ENCODE measurements at places on chromosomes 2 and 18.

DNA sequence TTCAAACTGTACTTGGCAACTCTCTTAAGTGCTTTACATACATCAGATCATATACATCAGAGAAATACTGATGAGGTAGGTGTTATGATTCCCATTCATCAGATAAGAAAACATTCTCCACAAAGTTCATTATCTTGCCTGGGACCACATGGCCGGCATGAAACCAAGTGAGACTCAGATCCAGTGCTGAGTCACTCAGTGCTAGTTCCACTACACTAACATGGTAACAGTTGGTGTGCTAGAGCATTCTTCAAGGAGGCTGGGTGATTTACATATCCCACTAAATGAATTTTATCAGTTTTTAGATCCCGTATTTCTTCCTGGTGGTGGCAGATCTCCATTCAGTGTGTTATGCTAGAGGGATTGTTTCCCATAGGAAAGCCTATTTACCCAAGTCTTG lies 772.0 kb downstream of the CNTNAP5 start:
- peak; percentile 8 for DNase-seq

DNA sequence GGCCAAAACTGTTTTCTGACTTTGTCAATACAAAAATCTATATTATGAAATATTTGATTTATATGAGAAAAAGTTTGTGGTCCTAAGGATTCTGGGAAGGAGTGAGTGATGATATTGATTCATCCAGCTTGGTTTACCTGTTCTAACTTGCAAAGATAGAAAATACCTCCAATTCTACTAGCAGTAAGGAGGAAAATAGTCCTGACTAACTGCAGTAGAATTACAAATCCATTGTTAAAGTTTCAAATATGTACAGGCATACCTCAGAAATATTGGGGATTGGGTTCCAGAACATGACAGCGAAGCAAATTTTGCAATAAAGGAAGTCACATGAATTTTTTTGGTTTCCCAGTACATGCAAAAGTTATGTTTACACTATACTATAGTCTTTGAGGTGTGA lies 158.8 kb upstream of the CYRIA start:
- no peak for DNase-seq

DNA sequence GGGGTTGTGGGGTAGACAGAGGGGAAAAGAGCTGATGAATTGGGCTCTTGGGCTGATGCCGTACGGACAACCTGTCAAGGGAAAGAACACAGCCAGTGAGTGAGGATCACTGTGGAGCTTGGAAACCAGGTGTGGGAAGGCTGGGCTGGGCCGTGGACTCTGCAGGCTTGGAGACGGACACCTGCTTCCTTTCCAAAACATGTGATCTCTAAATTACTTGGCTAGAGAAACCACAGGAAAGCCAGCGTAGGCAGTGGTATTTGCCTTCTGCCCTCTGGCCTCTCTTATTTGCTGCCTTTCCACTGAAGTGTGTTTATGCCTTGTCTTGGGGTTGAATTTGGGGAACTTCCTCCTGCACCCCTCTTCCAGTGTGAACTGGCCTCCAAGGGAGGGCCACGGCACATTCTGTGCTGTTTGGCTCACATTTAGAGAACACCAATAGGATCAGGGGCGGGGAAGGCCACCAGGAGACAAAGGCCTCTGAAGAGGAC lies 267.7 kb downstream of the PRKCE start:
- no peak for DNase-seq

GRCh38 chr18:52403291-52404021 lies 63.5 kb downstream of the DCC start:
- DNase-seq, result no peak

DNA sequence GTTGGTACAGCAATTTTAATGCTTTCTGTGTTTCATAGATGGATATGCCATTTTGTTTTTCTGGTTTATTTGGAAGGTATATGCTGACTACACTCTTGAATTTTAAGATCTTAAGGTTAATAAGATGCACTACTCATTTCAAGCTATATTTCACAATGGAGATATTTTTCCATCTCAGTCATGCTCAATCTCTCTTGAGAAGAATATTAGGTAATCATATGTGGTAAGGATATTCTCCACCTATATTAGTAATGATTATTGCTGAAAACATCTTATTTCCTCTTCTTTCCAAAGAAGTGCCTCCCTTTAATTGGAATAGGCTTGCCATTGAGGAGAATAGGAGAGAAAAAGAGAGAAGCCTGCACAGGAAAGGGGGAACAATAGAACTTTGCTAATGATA lies 40.1 kb downstream of the EPB41L3 start:
- DNase-seq, result no peak

GRCh38 chr2:86383844-86384243 lies 46.4 kb upstream of the REEP1 start:
- DNase-seq, result no peak

- DNase-seq, result no peak
Measured at GRCh38 chr2:199977984-199978415, 22.6 kb downstream of the MAIP1 start.

DNA sequence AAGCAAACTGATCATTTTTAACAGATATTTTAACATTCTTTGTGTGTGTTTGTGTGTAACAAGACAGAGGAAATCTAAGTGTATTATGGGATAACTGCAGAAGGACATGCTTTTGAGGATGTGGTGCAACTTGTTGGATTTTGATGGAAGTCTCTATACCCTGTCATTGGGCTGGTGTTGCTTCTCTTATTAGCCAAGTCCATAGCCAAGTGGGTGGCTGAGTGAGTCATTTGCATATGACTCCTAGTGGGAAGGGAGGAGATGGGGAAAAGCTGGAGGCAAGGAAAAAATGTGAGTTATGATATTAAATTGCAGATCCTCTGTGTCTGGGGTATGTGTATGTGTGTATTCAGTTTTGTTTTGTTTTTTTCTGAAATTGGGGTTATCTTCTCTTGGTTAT lies 879.9 kb downstream of the DCC start:
- DNase-seq, result peak; percentile 16

- no peak for DNase-seq
Measured at GRCh38 chr18:77501266-77501665, 251.6 kb downstream of the GALR1 start.

DNA sequence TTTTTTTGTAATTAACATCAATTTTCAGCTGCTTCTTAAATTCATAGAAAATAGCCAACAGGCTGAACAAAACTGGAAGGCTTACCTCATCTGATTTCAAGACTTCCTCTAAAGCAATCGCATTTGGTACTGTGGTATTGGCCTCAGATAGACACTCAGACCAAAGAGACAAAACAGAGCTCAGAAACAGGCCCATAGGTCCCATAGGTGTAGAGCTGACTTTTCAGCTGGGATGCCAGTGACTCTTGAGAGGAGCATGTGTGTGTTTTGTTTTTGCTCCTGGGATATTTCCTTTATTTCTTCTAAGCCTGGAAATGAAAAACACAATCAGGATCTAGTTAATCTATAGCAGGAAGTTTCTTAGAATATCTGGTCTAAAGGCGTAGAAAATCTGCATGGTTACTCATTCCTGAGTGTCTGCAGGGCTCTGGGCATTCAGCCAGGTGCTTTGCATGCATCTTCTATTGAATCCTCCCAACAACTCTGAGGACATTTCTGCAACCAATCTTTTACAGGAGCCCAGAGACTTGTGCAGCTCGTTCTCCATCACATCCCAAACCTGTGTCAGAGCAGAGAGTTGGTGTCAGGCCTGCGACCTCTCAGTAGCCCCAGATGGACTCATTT lies 190.8 kb downstream of the RTP5 start:
- DNase-seq, result no peak

GRCh38 chr2:7819316-7819715 lies 862.5 kb upstream of the ID2 start:
- DNase-seq, result no peak

- DNase-seq, result peak; percentile 65
Measured at GRCh38 chr2:236794176-236794957, 224.7 kb downstream of the ACKR3 start.

GRCh38 chr2:105180491-105180972 lies 61.0 kb upstream of the GPR45 start:
- DNase-seq, result no peak

GRCh38 chr2:121837591-121837990 lies 82.1 kb downstream of the TSN start:
- DNase-seq, result no peak

- DNase-seq, result peak; percentile 9
Measured at GRCh38 chr2:193695367-193695766, 1500.6 kb upstream of the TMEFF2 start.

DNA sequence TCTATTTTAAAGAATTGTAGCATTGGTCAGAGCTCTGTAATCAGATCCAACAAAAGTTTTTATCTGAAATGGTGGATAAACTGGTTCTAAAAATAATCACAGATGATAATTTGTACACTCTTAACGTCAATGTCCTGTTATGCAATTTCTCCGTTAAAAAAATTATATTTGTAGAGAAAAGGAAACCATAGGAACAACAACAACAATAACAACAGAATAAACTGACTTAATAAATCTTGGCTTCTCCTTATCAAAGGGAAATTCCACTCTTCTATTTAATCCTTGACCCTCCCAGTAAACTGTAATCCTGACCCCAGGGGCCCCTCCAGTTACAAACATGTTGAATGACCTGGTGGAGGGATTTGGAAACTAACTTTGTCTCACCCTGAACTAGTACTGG lies 78.6 kb upstream of the ZFP36L2 start:
- DNase-seq, result no peak

DNA sequence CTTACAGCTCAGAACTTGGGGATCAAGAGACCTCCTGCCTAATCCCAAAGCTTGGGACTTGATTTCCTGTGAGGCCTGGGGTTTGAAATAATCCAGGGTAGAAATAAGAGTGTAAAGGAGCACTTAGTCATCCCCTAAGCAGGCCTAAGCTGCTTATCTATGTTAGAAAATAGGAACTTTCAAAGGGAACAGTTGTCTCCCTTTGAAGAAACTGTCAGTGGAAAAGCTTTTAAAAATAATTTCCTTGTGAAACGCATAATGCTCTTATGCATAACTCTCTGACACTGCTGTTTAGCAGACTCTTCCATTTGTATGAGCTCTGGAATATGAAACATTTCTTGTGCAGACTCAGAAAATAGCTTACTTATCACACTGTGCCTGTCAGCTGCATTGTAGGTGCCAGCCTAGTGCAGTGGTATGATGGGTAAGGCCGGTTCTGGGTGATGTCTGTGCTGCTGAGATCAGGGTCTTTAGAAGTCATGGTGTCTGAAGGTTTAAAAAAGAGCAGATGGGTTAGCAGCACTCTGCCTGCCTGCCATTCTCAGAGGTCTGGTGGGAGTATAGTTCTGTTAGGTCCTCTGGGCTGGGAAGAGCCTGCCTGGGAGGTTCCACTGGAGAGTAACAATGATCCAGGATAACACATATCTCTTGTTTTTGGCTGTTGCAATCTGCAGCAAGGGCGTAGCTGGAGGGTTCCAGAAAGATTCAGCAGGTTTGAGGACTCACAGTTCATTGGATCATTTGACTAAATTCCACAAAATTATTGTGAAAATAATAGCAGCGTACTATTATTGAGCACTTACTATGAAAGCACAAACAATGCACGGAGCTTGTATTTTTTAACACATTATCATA lies 283.2 kb upstream of the MEX3C start:
- peak; percentile 14 for DNase-seq

- peak; percentile 9 for DNase-seq
Measured at GRCh38 chr2:174516501-174517378, 29.9 kb upstream of the GPR155 start.

- DNase-seq, result no peak
Measured at GRCh38 chr2:60634438-60634837, 81.0 kb upstream of the BCL11A start.

All from Ammon's horn (tissue), 1 donor.